ENCODE measurements at places on chromosomes 12 and 14. TPM values are rescaled to one million over a fixed set of nuclear protein-coding genes. Genes with fewer than 3 reads are reported as not detected.

Gene MYL6B
- total RNA-seq: 37.7 TPM

Gene FBXL14
- total RNA-seq: 13.0 TPM

Gene GUCY2C
- not detected for total RNA-seq

Gene GLT1D1
- 17.3 TPM for total RNA-seq

Gene RERGL
- total RNA-seq: 0.70 TPM

Gene IRF9
- 244 TPM for total RNA-seq

Gene MGP
- 65.5 TPM for total RNA-seq

Gene SMAGP
- total RNA-seq: 17.5 TPM

Gene SMCO3
- 1.0 TPM for total RNA-seq

Gene RIMBP2
- total RNA-seq: 5.2 TPM

Gene L2HGDH
- 3.4 TPM for total RNA-seq

Gene WNT1
- not detected for total RNA-seq

Gene RTN1
- total RNA-seq: 65.4 TPM

Gene TAS2R20
- total RNA-seq: 8.8 TPM

Gene SYT1
- total RNA-seq: 2.8 TPM
